Pulmonary artery endothelial cell (primary cell): ENCODE measurements at places on chromosomes 3 and 15. TPM values are rescaled to one million over a fixed set of nuclear protein-coding genes. Genes with fewer than 3 reads are reported as not detected.

Gene CPLX3
- not detected in 2 replicates for total RNA-seq

Gene LEKR1
- 0.13 and 0.32 TPM in 2 replicates for total RNA-seq

Gene TMEM108
- 0.14 and 0.40 TPM in 2 replicates for total RNA-seq

Gene ZBED2
- not detected in 2 replicates for total RNA-seq

Gene CASR
- not detected in 2 replicates for total RNA-seq

Gene CPNE9
- total RNA-seq = not detected in 2 replicates

Gene CLEC3B
- 0.11 and 0.26 TPM in 2 replicates for total RNA-seq

Gene ACKR2
- not detected in 2 replicates for total RNA-seq

Gene RARB
- 28.9 and 32.0 TPM in 2 replicates for total RNA-seq

Gene HRG
- not detected in 2 replicates for total RNA-seq

DNA sequence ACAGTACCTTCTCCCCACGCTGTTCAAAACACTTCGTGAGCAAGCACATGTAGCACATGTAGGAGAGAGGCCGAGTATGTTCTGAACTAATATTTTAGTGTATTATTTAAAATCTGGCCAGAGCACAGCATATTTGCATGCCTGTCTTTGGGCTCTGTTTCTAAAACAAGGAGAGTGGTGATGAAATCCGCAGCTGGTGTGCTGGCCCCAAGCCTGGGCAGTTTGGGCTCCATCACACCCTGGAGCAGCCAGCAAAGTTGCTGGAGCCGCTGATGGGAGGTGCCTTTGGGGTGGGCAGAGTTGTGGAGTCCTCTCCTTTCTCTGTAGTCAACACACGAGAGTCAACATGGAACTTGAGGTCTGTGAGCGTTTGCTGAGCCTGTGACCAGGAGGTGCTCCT lies 116.6 kb downstream of the SLCO3A1 start:
- no peak for DNase-seq

- no peak for DNase-seq
Measured at GRCh38 chr3:60048447-60048848, 998.6 kb upstream of the CFAP20DC start.

- DNase-seq = no peak
Measured at GRCh38 chr15:91522605-91523332, 330.7 kb upstream of the SLCO3A1 start.

DNA sequence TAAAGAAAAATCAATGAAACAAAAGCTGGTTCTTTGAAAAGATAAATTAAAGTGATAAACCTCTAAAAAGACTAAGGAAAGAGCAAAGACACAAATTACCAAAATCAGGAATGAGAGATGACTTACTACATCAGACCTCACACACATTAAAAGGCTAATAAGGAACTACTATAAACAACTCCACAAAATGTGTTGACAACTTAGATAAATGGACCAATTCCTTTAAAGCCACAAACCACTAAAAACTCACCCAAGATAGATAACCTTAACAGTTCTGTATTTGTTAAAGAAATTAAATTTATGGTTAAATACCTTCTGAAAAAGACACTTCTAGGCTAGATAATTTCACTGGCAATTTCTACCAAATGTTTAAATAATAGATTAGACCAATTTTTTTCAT lies 170.4 kb downstream of the SMAD6 start:
- DNase-seq = no peak

DNA sequence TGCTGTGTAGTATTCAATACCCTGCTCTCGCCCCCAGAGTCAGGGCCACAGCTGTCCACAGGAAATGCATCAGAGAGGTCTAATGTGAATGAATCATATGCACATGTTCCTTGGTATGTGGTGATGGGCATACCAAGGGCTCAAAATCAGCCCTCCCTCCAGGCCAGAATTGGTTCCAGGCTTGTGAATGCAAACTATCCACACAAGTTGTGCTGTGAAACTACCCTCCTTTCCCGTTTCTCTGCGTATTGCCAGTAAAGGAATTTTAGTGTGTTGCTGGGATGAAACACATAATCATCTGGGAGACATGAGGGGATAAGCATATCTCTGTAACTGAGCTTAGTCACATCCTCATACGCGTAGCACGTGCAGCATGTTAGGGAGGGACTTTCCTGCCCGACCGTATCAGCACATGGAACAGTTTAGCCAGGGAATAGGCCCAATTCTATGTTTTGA lies 9.2 kb upstream of the MME start:
- DNase-seq = peak; percentile 72

DNA sequence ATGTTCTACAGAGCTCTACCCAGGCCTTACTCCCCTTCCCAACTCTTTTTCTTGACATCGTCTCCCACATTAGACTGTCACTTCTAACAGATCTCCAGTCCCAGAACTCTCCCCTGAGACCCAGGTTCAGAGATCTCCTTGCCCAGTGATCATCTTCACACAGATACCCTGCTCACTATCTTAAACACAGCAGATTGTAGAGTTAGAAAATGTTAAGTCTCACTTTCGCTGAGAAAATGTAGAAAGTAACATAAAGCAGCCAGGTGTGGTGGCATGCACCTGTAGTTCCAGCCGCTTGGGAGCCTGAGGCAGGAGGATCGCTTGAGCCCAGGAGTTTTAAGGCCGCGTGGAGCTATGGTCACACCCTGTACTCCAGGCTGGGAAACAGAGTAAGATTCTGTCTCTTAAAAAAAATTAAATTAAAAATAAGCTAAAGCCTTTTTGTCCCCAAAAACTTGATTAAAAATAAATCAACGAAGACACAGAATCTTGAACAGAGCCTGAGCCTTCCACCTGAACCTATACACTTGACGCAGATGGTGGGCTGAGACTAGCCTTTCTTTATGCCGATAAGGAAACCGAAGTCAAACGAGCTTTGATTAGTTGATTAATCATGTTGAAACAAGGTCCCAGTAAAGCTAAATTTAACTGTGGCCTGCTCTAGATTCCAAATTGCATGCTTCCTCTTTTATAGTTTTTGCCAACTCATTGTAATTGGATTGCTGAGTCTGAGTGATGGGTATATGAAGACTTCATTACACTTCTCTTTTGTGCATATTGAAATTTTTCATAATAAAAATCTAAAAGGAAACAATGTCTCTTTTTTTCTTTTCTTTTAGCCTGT lies 31.3 kb upstream of the BLM start:
- DNase-seq = no peak

DNA sequence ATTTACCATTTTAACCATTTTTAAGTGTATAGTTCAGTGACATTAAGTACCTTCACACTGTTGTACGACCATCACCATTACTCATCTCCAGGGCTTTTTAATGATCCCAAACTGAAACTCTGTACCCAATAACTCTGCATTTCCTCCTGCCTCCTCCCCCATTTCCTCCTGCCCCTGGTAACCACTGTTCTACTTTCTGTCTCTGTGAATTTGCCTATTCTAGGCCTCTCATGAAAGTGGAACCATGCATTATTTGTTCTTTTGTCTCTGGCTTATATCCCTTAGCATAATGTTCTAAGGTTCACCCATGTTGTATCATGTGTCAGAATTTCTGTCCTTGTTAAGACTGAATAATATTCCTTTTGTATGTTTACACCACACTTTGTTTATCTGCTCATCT lies 154.2 kb downstream of the MECOM start:
- no peak for DNase-seq

- no peak for DNase-seq
Measured at GRCh38 chr15:101773496-101774100, 29.7 kb upstream of the OR4F6 start.

DNA sequence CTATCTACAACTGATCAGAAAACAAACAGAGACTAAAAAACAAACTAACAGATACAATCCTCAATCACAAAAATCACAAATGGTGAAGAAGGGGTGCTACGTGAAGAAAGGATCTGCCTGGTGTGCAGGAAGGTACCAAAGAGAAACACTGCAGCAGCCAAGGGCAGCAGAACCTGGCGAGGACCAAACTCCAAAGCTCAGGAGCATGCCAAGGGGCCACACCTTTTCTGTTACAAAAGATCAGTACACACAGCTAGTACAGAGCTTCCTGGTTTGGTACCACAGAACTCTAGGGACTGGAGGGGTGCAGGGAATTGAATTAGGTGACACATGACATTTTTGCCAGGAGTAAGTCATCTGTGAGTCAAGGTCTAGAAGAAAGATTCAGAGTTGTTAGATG lies 107.4 kb upstream of the GRM7 start:
- DNase-seq = no peak

DNA sequence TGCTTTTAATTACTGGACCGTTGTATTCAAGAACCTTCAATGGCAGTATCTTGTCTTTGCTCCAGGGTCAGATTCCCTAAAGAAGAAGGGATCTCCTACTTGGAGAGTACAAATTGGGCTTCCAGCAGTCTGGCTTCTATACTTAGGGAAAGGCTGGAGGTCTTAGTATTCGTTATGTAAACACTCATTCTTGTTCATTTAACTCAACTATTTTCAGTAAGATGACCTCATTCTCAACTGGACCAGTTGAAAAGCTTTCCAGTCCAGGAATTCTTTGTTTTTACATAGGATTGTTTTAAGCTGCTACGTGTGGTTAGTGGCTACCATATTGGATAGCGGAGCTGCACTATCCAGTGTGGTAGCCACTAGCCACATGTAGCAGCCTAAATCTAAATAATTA lies 4.6 kb downstream of the SENP5 start:
- no peak for DNase-seq

- no peak for DNase-seq
Measured at GRCh38 chr3:9276761-9277370, 27.4 kb upstream of the SRGAP3 start.

GRCh38 chr3:34793057-34793456 lies 846.3 kb upstream of the ARPP21 start:
- DNase-seq = no peak

DNA sequence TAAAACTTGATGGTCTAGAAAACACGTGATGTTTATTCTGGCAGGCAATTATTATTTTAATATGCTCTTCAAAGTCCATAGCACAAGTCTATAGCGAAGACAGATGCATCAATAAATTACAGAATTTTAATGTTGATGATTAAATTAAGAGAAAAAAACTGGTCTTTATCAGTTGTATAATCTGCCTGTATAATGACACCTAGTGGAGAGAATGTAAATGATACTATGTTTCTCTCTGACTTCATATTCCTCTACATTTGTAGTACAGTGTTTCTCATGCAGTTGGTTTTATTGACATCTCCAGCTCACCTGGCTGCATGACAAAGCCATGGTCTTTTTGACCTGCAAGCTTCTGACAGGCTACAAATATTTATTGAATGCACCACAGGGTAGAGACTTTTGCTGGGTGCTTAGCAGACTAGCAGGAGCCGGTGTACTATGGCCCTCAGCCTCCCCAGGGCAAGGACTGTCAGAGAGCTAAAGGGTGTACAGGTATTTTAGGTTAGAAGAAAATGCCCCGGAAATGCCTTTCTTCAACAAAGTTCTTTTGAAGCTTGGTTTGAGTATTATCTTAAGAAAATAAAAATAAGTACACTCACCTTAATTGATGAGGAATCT lies 289.9 kb downstream of the GAP43 start:
- no peak for DNase-seq

DNA sequence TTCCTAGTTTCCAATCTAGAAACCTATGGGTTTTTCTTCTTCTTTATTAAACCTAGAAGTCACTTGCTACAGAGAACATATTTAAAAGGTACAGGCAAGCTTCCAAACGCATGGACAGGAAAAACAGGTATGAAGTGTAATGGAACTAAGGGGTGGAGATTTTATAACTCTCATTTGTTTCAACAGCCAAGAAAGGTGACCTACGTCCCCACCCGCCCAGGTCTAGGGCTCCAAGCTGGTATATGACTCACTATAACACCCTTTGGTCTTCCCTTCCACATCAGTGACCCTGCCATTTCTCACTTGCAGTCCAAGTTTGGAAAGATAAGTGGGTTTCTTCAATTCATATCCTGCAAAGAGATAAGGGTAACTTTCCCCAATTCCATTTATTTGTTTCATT lies 6.0 kb upstream of the LIPH start:
- no peak for DNase-seq

DNA sequence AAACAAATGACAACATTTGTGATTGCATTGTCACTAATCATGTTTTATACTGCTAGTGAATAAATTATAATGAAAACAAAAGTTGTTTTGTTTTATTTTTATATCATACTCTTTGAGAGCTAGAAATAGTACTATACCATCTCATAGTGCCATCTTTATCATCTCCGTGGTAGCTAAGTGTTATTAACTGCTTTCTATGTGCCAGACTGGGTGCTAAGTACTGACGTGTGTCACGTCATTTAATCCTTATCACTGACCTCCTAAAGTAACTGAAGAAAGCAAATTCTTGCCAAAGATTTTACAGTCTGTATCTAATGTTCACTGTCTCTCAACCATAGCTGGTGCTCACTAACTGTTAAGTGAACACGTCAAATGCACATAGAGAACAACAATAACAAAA lies 99.5 kb upstream of the CNTN3 start:
- DNase-seq = no peak

DNA sequence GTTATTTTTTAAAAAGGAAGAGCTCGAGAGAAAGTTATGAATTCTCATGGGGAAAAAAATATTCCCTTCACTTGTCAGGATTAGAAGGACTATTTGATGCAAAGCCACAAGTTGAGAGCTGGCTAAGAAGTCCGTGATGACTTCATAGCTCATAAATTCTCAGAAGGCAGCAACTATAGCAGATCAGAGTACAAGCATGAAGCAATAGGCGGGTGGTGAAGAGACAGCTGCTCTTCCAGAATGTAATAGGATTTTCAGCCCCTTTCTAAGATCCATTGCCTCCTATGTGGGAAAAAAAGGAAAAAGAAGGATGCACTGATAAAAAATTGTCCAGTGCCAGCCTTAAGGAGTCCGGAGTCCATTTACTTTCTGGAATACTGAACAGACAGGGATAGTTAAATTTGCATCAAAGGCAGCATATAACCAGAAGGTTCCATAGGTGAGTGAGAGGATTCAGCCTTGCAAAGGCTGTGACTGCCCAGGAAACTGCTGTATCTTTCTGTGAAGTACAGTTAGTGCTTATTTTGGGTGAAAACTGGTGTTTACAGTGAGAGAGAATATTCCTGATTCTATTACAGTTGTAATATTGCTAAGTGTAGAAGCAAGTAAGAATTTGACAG lies 929.5 kb upstream of the ALCAM start:
- no peak for DNase-seq

GRCh38 chr3:157107644-157108133 lies 52.3 kb downstream of the CCNL1 start:
- DNase-seq = no peak

DNA sequence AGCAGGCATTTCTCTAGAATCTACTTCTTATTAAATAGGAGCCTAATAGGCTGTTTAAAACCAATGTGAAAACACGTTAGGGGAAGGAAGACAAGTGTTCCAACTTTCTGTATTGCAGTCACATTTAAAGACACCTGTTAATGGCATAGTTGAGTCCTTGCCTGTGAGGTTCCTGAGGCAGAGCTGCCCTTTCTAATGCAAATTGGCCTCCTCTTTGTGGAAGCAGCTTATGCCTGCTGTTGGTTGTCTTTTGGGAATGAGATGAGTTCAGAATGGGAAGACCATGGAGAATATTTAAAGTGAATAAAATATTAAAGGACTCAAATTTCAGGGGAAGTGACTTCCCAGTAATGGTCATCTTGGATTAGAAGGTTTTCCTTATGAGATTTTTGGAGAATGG lies 51.2 kb downstream of the NEK11 start:
- DNase-seq = no peak

- no peak for DNase-seq
Measured at GRCh38 chr3:51798411-51798963, 19.4 kb upstream of the IQCF6 start.

- DNase-seq = no peak
Measured at GRCh38 chr3:187677604-187678003, 7.4 kb upstream of the SST start.
